ENCODE measurements at places on chromosomes 1 and 21.

DNA sequence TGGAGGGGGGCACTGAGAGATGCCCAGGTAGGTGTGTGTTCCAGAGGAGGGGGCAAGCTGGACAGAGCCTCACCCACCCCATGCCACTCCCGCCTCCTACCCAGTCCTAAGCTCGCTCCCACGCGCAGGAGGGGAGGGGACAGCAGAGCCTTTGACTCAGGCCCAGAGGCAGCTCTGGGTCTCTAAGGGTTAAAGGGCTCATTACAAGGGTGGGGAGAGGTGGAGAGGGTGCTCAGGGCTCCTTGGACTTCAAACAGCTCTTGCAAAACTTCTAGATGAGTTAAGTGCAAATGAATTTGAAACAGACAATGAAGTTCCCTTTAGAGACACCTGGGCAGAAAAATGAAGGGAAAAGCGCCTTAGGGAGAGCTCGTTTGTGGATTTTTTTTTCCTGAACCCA lies 104.2 kb upstream of the CASZ1 start:
- DNase-seq, result no peak

- DNase-seq, result no peak
These were observed 140.1 kb upstream of the FMN2 start for GRCh38 chr1:239951511-239952140.

DNA sequence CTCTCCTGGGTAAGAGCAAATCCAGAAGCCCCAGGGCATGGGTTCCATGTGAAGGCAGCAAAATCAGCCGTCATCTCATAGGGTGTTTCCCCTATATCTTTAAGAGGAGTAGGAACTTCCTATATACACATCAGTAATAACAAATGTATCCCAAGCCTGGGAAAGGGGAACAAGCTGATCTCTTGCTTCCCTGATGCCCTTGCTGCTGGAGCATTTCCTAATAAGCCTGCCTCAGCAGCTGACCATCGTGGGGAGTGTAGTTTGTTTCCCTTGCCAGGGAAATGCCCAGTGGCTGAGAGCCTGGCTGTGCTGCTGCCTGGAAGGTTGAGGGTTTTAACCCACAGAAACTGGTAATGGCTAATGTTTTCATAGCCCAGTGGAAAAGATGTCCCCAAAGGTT lies 177.0 kb downstream of the NPHP4 start:
- DNase-seq, result no peak

GRCh38 chr1:154611150-154611862 lies 3.3 kb upstream of the ADAR start:
- DNase-seq, result no peak

- DNase-seq, result no peak
These were observed 1010.3 kb downstream of the AMY1C start for GRCh38 chr1:104760017-104760416.

- no peak for DNase-seq
These were observed 13.7 kb upstream of the RPL5 start for GRCh38 chr1:92817986-92818764.

GRCh38 chr1:201025571-201026002 lies 2.1 kb upstream of the KIF21B start:
- no peak for DNase-seq

GRCh38 chr21:45383615-45384201 lies 21.3 kb upstream of the COL18A1 start:
- no peak for DNase-seq

GRCh38 chr1:167666416-167666815 lies 36.4 kb downstream of the RCSD1 start:
- DNase-seq, result peak; percentile 79

DNA sequence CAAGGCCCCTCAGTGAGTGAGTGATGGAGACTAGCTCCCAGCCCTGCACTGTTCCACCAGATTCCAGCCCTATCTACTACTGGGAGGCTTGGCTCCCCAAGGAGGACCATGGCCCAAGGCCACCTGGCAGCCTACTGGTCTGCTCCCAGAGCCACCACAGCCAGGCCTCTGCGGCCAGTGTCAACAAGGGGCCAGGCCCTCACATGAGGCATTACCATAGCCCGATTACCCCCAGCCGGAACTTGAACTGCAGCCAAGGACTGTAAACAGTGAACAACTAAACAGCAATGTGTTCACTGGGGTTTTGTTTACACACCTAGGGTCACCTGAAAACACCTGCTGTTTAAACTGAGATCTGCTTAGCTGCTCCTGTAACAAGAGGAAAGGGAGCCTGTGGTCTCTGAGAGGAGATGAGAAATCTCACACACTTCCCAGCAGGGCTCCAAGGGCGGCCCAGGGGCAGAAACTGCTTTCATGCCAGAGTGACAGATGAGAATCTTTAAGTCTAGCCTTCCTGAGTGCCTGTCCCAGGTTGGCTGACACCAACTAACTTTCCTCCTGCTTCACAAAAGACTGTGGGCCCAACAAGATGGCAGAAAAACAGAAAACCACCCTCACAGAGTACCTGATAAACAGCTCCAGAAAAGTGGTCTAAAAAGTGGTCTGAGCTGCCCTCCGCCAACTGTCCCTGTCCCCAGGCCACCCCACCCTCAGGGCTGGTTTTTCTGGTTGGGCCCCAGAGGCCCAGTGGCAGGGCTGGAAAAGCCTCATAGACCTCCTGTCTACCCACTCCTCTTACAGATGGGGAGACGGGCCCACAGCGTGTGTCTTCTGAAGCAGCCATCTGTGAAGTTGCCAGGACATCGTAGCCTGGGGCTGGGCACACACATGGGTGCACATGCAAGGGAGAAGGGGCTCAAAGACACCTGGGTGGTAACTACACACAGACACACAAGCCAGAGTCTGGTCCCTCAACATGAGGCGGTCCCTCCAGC lies 28.8 kb downstream of the MEF2D start:
- no peak for DNase-seq

GRCh38 chr1:200506471-200506870 lies 96.6 kb upstream of the ZNF281 start:
- DNase-seq, result no peak

DNA sequence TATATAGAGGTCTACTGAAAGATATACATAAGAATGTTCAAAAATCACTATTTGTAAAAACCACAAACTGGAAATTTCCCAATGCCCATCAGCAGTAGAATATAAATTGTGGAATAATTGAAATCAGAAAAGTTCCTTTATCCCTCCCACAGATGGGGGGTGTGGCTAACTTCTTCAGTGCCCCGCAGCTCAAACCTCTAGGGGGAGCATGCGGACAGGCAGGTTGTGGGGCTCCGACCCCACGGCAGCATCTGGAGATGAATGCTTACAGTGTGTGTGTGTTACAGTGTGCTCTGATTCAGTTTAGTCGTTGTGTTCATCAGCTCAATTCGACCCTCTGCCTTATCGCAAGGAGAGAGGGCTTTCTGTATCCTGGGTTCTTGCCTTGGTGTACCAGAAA lies 262.1 kb upstream of the LRRC7 start:
- no peak for DNase-seq

GRCh38 chr1:168504064-168504837 lies 39.5 kb downstream of the XCL2 start:
- DNase-seq, result peak; percentile 75

DNA sequence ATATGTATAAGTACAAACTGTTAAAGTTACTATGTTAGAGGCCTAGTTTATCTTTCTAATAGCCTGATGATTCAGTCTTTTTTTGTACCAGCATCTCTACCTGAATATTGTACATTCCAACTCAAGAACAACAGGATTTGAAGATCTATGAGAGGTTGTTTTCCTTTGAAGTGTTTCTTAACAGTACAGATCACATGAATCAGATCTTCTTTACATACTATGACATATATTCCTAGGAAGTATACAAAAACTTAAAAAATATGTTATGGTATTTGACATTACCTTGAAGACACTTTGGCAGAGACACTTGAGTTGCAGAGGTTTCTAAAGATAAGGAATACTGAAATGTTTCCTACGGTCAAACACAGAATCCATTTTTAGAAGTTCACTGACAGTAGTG lies 1280.9 kb downstream of the KCNT2 start:
- DNase-seq, result no peak

DNA sequence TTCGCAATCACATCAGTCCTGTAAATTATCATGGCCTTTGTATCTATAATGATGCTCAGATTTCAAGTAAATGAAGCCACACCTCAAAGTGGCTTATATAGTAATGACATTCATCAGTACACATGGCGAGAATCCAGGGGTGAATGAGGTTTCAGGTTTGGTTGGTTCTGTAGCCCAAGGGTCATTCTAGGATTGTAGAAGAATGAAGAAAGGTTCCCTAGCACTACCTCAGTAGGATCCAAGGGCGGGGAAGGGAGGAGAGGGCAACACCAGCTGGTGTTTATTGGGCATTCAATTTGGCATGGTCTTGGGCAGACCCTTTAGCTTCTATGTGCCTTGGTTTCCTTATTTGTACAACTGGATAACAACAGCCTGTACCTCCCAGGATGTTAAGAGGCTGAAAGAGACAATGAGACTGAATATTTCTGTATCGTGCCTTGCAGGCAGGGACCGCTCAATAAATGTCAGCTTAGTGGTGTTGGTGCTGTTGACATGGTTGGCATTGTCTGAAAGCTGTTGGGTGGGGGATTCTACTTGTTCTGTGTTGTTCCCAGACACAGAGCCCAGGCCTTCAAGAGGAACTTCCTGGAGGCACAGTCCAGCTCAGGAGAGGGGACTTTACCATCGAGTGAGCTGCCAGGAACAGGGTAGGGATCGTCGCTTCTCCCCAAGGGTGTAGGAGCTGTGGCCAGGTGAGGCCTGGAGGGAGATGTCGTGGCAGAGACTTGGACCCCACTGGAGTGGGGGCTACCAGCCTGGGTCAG lies 388.2 kb downstream of the PTPRU start:
- DNase-seq, result no peak

- no peak for DNase-seq
These were observed 181.3 kb downstream of the C1orf21 start for GRCh38 chr1:184568148-184568547.

- DNase-seq, result peak; percentile 98
These were observed 88.9 kb downstream of the AK5 start for GRCh38 chr1:77370583-77371306.

GRCh38 chr1:246367041-246367440 lies 140.0 kb downstream of the SMYD3 start:
- DNase-seq, result no peak

GRCh38 chr21:42389449-42389835 lies 6.4 kb downstream of the TMPRSS3 start:
- DNase-seq, result no peak

All from GM04503 (cell line).